ENCODE measurements at places on chromosomes 12 and 14.

DNA sequence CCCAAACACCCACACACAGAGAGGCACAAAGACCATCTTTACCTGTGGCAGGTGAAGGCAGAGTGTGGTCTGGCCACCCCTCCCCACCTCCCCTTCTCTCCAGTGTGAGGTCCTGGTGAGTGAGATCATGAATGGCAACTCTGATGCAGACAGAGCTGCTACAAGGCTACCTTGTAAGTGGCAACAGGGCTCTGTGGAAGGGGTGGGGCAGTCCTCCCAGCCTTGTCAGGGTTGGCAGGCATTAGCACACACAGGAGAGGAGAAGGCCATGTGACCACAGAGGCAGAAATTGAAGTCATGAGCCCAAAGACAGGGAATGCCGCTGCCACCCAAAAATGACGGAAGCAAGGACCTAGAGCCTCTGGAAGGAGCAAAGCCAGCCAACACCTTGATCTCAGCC is 30.7 kb downstream of the VWF start:
- DNase-seq = no peak

DNA sequence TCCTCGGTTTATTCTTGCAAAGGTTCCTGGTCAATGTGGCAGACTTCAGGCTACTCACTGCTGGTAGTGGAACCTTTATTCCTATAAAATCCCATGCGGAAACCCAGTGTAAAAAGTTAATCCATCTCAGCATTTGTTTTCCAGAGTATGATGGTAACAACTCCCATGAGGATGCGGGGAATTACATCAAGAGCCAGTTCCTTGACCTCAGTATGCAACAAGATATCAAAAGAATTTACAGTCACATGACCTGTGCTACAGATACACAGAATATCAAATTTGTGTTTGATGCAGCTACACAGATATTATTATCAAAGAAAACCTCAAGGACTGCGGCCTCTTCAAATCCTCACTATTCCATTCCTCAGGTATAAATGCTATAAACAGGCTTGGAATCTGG is 19.3 kb downstream of the CPM start:
- no peak for DNase-seq

GRCh38 chr14:21255385-21256101 is 13.7 kb downstream of the HNRNPC start:
- no peak for DNase-seq

GRCh38 chr14:97592341-97592980 is 795.3 kb downstream of the VRK1 start:
- no peak for DNase-seq

DNA sequence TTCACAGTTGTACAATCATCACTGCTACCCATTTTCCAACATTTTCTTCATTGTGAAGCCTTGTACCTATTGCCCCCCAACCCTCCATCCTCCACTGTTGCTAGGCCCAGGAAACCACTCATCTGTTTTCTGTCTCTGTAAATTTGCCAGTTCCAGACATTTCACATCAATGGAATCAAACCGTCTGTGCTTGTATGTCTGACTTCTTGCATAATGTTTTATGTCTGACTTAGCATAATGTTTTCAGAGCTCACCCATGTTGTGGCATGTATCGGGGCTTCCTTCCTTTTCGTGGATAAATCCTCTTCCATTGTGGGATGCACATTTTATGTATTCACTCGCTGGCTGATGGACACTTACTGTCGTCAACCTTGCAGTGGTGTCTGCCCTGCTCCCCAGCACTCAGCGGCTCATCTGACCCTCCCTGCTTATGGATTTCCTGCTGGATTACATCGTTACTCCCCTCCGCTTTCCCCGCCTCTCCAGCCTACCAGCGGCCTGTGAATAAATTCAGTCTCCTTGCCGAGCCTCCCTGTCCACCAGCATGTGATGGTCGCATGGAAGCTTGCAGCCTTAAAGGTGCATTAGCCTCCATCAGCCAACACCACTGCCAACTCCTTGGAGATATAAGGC is 727.6 kb upstream of the TMEM132C start:
- DNase-seq = no peak

All from T follicular helper cell (primary cell).